NCI-H1048 (cell line): ENCODE measurements at places on chromosomes 11 and 22.

GRCh38 chr11:64303109-64304031 lies 2.0 kb upstream of the ESRRA start:
- no peak for DNase-seq

GRCh38 chr22:25393121-25393805 lies 171.2 kb upstream of the GRK3 start:
- DNase-seq = no peak

GRCh38 chr11:109059402-109059801 lies 362.6 kb upstream of the C11orf87 start:
- DNase-seq = no peak

- no peak for DNase-seq
Measured at GRCh38 chr11:31652528-31652927, 143.0 kb downstream of the ELP4 start.

DNA sequence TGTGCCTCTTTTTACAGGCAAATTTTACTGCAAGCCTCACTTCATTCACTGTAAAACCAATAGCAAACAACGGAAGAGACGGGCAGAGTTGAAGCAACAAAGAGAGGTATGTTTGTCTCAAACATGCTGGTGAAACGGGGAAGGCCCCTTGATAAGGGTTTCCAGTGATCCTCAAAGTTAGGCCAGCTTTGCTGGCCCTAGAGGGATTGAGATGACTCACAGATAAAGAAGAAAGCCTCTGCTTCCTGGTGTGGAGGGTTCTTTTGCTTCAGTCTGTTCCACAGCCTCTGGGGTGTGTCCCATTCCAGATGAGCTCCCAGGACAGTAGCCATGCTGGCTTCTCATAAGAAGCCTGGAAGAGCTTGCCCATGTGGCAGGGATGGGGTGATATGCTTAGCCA lies 118.9 kb upstream of the PARVA start:
- no peak for DNase-seq

DNA sequence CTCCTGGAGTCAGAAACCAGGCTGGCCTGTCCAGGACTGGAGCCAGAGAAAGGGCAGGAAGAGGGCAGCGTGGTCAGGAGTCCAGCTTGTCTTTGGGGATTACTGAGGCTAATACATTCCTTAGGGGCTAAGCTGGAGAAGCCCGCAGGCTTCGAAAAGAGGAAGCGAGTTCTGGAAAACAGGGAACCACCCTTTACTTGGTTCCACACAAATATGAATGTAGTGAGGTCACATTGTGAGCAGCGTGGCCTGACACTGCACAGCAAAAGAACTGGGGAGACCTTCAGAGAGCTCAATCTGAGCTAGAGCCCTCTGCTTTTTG lies 132.3 kb downstream of the CEP164 start:
- DNase-seq = no peak

- DNase-seq = peak; percentile 60
Measured at GRCh38 chr22:29470159-29470855, 9.7 kb upstream of the NEFH start.

GRCh38 chr22:35578836-35579575 lies 38.1 kb downstream of the MB start:
- DNase-seq = no peak

DNA sequence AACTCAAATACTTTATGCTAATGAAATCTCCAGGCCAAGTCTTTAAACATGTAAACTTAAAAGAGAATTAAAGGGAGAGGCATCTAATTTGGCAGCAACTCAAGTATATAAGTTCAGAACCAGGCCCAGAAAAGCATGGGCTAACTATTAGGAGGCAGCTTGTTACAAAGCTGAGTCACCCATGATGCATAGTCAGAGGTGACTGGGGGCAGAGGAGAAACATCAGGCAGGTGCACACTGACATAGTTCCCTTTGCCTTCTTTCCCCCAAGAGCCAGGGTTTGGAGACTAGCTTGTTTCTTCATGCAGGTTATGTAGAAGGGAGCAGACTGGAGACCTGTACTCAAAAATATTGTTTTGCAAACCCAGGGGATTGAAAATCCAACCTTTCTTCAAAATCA lies 619.0 kb downstream of the SOX6 start:
- DNase-seq = no peak

GRCh38 chr11:18723991-18724390 lies 2.0 kb downstream of the IGSF22 start:
- no peak for DNase-seq

DNA sequence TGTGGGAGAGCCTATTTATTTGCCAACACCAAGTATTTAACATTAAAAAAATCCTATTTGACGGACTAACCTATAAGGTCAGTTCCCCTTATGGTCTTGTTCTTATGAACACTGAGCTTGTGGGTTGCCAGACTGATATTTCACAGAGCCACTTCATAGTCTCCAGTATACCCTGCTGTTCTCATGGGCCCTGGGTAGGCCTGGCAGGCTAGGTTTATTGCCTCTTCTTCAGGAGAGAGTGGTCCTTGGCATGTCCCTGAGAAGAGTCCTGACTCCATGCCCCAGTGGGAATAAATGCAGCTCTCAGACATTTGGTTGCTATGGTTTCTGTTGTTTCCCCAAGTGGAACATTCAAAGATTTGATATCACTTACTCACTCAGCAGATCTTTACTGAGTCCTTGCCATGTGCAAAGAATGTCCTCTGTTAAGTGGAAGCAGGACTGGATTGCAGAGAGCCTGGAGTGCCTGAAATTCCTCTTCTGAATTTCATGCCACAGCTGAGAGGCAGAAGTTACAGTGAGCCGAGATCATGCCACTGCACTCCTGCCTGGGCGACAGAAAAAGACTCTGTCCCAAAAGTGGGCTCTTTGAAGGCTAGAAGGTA lies 15.7 kb downstream of the SLC5A1 start:
- DNase-seq = no peak

DNA sequence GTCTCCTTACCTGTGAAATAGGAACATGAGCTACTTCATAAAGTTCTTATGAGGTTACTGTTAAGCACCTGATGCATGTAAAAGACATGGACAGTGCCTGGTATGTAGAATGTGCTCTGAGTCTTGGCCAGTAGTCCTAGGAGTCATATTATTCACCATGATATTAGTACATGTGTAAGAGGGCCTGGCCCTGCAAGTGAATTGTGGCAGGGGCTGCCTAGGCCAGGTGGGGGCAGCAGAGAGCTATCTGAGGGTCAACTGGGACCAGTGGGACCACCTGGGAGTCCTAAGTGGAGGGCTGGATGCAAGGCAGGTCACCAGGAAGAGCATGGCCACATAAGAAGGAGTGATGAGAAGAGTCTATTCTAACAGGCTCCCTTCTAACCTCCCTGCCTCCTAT lies 529.5 kb downstream of the SOX6 start:
- peak; percentile 5 for DNase-seq

DNA sequence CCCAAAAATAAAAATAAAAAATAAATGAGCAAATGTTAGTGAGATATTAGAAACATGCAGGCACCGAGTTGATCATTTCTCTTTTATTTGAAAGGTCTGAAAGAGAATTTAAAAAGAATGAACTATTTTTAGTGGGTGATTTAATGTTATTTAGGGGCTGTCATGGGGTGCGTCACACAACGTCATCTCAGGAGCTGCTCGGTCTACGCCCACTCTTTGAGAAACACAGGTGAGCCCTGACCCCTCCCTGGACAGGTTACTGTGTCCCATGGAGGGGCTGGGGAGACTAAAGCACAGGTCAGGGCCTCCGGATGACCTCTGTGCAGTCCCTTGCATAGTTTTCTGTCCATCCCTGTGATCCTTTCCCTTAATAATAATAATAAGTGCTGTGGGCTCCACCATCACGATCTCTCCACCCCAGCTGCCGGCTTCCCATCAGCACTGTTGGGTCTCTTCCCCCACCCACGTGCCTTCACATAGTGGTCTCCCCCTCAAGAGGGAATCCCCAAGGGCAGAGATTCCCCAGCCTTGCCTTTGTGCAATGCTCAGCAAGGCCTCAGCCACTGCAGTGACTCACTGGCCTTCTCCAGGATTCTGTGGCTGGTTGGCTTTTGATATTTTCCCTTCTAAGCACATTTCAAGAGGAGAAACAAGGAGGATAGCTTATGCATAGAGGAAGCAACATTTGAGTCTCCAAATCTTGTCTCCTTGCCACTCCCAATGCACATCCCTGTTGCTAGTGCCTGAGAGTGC lies 159.9 kb downstream of the TTC17 start:
- no peak for DNase-seq

DNA sequence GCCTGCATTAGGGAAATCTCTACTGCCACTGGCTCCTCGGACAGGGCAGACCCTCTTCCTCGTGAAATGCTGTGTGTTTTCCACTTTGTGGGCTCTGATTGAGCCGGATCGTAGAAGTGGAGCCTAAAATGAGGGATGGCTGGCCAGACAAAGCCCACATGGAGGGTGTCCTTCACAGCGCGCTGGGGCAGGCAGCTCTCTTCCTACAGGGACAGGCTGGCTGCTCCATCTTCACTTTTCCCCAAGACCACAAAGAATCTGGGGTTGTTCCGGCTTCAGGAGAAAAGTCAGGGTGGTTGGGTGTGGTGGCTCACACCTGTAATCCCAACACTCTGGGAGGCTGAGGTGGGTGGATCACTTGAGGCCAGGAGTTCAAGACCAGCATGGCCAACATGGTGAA lies 94.9 kb downstream of the MORC2 start:
- DNase-seq = no peak

DNA sequence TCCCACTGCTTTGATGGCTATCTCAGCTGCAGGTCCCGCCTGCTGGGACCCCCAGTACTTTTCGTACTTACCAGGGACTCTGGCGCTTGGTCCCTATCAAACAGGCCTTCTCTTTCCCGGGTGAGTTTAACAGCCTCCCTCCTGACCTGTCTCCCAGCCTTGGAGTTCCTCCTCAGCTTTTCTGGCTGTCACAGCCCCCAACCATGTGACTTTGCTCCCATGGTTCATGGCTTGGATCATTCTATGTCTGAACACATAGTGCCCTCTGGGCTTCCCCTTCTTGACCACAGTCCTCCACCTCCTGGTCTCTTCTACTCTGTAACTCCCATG lies 56.9 kb downstream of the PARVA start:
- no peak for DNase-seq

DNA sequence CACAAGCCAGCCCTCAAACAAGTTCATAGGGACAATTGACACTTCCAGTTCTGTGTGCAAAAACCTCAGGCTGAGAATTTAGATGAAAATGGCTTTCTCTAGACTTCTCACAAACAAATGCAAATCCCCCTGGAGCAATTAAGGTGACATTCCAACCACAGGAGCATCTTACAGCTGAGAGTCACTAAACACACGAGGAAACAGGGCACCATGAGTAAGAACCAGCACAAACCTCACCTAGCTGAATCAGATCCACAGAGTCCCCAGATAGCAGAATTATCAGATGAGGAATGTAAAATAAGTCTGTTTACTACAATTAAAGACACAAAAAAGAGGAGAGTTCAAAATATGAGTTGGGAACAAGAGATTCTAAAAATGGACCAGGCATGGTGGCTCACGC lies 51.5 kb downstream of the RTL6 start:
- DNase-seq = no peak

DNA sequence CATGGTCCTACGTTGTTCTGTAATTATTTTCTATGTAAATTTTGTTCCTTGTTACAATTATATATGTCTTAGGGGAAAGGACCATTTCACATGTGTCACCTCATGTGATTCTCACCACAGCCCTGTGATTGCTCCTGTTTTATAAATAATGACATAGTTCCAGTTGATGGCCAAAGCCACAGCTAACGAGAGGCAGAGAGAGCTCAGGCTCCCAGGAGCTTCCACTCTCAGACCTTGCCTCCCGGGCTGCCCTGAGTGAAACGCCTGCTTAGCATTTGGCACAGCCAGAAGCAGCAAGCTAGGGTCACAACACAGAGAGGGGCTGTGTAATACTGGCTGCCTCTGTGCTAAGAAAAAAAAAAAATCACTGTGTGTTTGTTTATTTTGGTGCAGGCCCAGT lies 5.9 kb downstream of the TMEM121B start:
- no peak for DNase-seq

- no peak for DNase-seq
Measured at GRCh38 chr11:65124480-65125196, 2.5 kb downstream of the MRPL49 start.

DNA sequence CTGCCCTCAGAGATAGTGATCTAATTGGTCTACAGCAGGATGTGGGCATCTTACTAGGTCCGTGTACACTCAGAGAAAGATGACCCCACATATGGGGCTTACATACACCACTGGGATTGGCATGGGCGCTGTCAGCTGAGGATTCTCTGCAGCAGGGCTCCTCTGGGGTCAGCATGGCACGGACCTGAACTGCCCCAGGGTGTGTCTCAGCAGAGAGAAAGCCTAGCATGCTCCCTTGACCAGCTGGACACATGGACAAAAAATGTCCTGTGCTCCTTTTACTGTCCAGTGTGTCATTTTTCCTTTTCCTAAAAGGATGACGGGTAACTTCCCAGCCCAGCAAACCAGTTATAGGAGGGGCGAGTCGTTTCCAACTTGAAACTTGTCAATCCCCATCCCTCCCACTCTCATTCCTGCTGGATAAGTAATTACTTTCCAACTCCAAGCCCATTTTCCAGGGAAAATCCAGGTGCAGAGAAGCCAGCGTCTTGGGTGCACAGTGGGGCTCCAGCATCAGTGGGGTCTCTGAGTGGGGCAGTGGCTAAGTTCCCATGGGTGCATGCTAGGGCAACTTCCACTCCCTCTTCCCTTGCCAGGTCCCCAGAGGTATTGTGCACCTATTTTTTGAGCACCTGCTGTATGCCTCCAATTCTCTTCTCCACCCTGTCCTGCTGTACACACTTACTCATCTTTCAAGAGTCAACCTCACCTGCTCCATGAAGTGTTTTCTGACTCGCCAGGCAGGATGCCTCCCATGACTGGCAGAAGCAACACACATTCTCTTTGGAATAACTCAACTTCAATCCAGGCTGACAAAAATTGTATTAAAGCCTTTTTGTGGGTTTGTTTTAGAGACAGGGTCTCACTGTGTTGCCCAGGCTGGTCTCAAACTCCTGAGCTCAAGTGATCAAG lies 5.0 kb downstream of the VSTM5 start:
- no peak for DNase-seq

DNA sequence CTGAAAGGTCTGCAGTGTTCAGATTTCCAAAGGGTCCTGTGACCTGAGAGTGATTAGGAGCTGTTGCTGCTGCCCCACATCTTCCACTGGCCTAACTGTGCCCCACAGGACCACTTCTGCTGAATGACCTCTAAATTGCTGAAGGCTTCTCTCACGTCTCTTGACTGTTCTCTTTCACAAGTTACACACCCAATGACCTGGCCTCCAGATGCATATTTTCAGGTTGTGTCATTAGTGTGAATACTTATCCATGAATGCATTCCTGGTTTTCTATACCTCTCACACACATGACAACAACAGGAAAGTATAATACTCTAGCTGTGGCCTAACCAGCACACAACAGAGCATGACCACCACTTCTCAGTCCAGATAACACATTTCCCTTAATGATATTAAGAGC lies 15.4 kb downstream of the PRR14L start:
- no peak for DNase-seq
